ENCODE measurements at places on chromosomes 7 and 10.

DNA sequence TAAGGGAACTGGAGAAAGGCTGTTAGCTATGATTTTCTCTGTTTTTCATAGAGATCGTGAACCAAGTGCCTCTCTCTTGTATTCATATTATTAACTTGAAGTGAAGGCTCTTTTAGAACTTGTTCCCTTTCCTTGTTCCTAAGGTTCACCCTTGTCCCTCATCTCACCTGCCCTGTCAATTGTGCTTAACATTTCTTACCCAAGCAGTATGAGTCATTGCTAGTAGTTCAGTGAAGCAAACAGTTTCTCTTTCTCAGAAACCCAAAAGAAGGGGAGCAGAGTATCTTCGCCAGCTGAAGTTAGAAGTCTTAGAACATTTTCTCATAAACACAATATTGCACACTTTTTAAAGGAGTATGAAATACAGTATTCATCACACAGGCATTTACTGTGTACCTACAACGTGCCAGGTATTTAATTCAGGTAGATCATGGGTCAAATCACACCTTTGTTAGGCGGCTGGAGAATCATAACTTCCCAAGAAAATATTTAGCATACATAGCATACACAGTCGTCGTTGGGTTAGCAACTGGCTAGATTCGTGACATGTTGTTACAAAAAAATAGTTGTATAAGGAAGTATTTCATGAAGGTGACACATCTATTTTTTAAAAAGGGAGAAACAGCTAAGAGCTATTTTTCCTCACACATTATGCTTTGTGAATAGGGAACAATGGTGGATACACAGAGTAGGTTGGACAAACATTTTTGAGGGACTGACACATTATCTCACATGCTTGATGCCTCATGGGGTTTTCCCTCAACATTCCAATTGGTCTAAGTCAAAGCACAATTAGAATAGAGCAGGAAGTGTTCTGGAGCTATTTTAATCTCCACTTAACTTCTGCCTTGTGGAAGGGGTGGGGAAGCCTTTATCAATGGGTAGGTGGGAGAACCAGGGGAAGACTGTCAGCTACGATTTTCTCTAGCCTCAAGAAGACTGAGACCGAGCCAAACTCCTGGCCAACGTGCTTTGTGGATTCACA lies 13.2 kb downstream of the HDAC9 start:
- peak; percentile 93 for DNase-seq

- no peak for DNase-seq
These were observed 221.5 kb upstream of the AOAH start for GRCh38 chr7:36945612-36946400.

DNA sequence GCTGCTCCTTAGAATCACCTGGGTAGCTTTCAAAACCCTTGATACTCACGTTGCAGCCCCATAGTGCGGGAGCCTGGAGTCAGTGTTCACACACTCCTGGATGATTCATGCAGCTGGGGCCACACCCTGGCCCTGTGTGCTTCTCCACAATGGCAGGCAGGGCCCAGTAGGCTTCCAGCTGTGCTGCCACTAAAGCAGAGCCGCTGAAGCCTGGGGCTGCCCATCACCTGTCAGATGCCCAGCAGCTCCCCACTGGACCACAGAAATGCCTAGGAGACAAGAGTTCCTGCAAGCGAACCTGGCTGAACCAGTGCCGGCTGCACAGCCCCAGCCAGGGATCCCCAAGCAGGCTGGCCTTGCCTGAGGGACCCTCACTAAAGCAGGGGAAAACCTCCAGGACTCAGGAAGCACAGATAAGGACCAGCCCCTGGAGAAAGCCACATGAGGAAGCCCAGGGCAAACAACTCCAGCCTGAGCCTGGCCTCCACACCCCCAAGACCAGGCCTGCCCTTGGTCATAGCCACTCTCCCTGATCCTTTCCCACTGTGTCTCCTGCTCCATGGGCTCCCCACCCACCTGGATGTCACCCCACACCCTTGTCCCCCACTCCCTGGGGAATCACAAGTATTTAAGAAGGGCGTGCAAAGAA lies 111.9 kb downstream of the GRID1 start:
- DNase-seq = no peak

- no peak for DNase-seq
These were observed 207.1 kb upstream of the RHOBTB1 start for GRCh38 chr10:61151059-61151458.

GRCh38 chr7:760006-760405 lies 32.9 kb upstream of the PRKAR1B start:
- no peak for DNase-seq

- no peak for DNase-seq
These were observed 19.7 kb upstream of the RPEL1 start for GRCh38 chr10:103225939-103226338.

GRCh38 chr10:23742368-23742767 lies 303.5 kb downstream of the OTUD1 start:
- no peak for DNase-seq

DNA sequence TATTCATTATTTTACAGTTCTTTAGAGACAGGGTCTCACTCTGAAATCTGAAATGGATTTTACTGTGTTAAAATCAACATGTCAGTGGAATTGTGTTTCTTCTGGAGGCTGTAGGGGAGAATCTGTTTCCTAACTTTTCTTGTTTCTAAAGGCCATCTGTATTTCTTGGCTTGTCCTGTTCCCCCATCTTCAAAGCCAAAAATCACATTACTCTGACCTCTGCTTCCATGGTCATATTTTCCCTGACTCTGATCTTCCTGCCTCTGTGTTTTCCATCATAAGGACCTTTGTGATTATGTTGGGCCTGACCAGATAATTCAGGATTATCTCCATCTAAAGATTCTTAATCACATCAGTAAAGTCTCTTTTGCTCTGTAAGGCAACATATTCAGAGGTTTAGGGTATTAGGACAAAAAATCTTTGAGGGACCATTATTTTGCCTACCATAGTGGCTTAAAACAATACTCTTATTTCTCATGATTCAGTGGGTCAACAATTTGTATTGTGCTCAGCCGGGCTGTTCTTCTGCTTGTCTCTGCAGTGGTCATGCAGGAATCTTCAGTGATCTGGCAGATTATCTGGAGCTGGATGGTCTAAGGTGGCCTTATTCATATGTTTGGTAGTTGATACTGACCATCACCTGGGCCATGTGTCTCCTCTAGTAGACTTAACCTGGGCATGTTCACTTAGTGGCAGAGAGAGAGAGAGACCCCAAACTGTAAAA lies 5.7 kb downstream of the ANLN start:
- peak; percentile 73 for DNase-seq

- no peak for DNase-seq
These were observed 31.5 kb upstream of the LHFPL3 start for GRCh38 chr7:104296900-104297299.

DNA sequence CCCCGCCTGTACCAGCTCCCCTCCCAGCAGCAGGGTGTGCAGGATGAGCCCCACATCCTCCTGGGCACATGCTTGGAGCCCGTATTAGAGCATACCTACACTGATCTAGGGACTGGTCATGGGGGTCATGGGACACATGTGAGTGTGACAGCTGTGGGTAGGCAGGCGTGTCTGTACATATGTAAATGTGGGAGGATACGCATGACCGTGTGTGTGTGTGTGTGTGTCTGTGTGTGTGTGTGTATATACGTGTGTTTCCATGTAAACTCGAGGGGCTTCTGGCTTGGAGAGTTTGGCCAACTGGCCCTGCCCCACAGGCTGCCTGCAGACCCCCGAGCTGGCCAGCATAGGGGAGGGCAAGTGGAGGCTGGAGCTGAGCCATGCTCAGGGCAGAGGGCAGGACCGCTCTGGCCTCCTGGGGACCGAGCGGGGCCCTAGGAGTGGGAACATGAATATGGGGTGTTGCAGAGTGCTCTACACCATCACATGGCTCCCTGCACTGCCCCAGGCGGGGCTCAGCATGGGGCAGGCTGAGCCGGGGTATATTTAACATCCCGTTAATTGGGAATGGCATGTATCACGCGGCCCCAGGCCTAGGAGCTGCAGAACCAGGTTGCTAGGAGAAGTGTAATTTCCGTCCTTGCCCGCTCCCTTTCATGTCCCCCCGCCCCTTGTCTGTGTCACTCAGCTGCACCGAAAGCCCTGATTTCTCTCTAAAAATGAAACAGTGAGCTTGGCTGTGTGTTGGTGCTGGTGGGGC lies 152.7 kb upstream of the PCBD1 start:
- no peak for DNase-seq

DNA sequence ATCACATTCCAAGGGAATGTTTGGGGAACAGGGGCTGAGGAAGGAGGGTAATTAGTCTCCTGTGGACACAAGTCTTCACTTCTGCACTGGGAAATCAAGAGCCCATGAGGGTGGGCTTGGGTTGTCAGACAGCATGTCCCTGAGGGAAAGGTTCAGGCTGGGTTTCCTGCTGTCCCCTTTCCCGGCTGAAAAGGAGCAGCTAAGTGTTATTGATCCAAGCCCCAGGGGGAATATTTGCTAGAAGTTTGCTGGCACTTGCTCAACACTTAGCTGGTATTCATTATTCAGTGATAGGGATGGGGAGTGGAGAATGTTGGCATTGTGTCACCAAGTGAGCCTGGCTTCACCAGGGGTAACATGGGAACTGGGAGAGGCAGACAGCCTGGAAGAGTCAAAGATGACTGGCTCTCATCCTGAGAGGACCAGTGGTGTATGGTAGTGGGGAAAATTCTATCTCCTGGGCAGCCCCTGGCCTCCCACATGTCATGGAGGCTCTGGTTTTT lies 344.4 kb upstream of the PODXL start:
- no peak for DNase-seq

DNA sequence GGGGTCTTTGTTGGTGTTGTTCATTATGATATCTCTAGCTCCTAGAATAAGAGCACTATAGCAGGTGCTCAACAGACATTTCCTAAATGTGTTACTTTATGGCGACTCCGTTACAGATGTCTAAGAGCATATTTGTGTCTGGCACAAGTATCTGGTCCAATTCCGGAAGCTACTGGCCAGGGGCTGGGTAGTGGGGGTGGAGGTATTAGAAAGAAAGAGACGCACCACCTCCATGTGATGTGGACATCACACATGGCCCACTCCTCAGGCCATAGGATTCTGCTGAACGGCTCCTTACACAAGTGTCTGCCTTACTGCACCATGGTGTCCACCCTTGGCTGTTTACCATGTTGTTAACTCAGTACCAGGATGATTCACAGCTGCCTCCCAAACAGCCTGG lies 296.8 kb upstream of the MKI67 start:
- DNase-seq = no peak

DNA sequence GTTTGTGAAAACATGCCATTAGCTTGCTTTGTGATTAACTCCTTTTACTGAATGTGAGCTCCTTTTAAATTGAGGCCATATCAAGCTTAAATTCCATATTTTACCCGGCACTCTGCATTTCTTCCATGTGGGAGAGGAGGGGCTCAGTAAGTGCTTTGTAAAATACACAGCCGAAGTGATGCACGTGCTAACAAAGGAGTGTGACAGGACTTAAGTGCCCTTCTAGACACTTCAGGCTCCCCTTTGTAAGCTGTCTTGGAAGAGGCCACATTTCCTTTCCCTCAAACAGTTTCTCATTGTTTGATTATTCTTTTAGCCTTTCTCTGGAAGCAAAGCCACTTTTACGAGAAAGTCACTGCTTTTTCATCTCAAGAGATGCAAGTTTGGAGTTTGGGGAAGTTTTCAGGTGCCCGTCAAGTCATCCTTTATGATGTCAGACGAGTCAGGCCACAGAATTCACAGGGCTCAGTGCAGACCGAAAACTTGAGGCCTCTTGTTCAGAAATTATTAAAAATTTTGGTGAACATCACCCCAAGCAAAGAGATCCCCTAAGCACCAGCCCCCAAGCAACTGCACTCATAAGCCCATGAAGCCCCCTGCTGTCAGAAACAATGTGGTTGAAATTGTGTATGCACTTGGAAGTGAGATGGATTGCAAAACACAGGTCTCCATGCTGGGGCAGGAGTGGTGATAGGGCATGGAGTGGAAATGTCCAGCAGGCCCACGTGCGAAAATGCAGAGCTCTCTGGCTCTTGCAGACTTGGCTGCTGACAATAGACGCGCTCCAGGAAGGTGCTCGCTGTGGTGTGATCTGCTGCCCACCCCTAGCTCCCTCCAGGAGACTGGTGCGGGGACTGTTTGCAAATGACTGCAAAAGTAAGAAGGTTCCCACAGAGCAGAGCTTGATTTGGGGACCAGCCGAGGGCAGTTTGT lies 11.5 kb downstream of the IKZF1 start:
- DNase-seq = no peak

DNA sequence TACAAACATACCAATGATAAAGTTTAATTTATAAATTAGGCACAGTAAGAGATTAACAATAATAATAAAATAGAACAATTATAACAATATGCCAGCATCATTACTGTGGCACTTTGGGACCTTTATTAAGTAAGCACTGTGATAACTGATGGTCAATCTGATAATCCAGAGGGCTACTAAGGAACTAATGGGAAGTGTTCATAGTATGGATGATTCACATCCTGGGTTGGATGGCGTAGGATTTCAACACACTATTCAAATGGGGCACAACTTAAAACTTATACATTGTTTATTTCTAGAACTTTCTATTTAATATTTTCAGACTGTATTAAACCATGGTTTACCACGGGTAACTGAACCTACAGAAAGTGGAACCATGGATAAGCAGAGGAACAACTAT lies 90.8 kb downstream of the KIF20B start:
- peak; percentile 10 for DNase-seq

GRCh38 chr10:89238956-89239644 lies 12.5 kb downstream of the LIPA start:
- no peak for DNase-seq

DNA sequence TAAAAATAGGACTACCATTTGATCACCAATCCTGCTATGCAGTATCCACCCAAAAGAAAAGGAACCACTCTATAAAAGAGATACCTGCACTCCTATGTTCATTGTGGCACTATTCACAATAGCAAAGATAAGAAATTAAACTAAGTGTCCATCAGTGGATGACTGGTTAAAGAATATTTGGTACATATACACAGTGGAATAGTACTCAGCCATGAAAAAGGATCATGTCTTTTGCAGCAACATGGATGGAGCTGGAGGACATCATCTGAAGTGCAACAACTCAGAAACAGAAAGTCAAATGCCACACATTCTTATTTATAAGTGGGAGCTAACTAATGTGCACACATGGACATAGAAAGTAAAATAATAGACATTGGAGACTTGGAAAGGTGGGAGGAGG lies 116.4 kb downstream of the PFKFB3 start:
- no peak for DNase-seq

- peak; percentile 59 for DNase-seq
These were observed 102.3 kb downstream of the SLC25A13 start for GRCh38 chr7:96219378-96220130.

GRCh38 chr10:29104661-29105399 lies 184.0 kb upstream of the LYZL1 start:
- DNase-seq = no peak

- DNase-seq = peak; percentile 33
These were observed 73.9 kb upstream of the CABCOCO1 start for GRCh38 chr10:61588770-61589211.

DNA sequence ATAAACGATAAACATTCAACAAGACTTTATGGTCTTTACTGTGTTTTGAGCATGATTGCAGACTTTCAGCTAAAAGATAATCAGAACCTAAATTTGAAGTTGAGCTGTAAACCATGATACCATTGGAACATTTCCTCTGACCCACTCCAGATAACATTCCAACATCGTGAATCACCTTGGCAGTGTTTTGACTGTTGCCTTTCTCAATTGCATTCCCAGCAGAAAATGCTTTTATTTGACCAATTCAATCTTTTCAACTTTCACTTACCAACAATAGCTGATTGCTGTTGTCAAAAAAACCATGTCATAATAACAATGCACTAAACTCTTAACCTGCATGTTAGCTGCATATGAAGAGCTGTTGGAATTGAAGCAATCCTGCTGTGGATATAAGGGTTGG lies 165.5 kb downstream of the MDFIC start:
- DNase-seq = peak; percentile 97
